AG08395 (cell line): ENCODE measurements at places on chromosomes 2 and 18.

DNA sequence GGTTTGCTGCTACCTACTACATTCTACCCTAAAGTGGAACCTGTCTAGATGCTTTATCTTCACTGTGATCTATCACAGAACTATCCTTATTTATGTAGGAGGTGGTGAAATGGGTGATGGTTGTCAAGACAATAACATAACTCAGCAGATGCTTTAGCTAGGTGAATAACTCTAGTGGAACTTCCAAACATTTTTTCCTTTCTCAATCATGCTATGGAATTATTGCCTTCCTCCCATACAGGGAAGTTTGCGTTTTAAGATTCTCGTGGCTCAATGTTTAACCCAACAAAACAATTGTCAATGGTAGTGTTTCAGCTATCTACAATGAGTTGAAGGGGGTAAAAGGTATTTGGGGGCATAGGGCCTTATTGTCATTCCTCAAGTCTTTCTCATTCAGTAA lies 82.6 kb upstream of the GLI2 start:
- DNase-seq: peak; percentile 45

GRCh38 chr18:44726059-44726421 lies 45.4 kb downstream of the SETBP1 start:
- DNase-seq: no peak

DNA sequence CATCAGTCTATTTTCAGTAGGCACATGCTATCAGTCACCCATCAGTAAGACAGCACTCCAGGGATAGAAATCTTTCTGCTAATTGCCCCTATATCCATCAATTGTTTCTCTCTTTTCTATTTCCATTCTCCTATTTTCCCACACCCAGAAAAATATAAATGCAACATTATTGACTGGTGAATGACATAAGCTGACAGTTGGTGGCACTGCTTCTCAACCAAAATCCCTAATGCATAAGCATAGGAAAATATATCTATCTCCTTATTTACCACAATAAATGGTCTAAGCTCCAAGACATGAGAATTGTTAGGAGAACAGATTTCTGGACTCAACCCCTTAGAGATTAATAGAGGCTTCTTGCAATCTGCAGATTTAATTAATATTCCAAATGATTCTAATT lies 64.0 kb upstream of the REG3A start:
- DNase-seq: no peak

DNA sequence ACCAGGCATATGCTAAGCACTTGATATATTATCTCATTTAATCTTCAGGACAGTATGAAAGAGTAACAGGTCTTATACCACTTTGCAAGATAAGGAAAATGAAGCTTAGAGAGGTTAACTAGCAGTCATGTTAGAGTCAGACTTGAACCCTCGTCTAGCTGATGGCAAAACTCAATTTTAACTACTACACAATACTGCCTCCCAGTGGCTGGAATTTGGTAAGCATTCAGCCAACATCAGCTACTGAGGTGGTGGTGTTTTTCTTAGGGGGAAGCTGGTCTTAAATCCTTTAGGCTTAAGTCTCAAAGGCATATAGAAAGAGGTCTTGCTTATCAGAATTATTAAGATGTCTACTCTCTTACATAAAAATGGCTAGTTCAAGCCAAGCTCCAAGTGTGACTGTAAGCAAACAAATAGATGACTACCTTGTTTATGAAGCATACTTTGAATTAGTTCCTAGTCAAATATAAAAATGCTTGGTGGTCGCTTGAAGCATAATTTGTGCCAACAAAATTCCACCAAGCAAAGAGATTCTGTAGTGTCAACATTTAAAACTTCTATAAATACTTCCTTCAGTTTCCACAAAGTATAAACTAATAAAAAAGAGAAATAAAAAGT lies 325.4 kb upstream of the FIGN start:
- DNase-seq: peak; percentile 35

GRCh38 chr2:102236132-102236531 lies 49.3 kb downstream of the IL1RL2 start:
- DNase-seq: no peak
